Sciatic nerve (tissue), 2 donors: ENCODE measurements at places on chromosomes 3 and 15. TPM values are rescaled to one million over a fixed set of nuclear protein-coding genes. Genes with fewer than 3 reads are reported as not detected.

DNA sequence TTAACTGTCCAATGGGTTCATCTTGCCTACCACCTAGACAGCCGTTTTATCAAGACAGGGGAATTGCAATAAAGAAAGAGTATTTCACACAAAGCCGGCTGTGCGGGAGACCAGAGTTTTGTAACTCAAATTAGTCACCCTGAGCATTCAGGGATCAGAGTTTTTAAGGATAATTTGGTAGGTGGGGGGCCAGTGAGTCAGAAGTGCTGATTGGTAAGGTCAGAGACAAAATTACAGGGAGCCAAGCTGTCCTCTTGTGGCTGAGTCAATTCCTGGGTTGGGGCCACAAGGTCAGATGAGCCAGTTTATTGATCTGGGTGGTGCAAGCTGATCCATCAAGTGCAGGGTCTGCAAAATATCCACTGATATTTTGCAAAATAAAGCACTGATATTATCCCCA is 29.9 kb upstream of the GPD1L start:
- no peak for DNase-seq

GRCh38 chr3:134799393-134799792 is 4.3 kb downstream of the EPHB1 start:
- no peak for DNase-seq

DNA sequence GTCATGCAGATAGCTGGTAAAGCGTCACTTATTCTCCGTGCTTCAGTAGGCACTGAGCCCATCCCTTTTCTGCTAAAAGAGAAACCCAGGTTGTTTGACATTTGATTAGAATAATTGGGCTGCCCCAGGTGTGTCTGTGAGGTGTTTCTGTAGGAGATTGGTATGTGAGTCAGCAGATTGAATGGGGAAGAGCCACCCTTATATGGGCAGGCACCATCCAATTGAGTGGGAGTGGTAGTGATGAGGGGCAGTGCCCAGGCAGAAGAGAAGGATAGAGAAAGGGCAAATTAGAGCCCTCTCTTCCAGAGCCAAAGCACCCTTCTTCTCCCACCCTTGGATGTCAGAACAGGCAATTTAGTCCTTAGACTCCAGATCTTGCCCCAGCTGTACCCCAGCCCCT is 384.3 kb upstream of the GBE1 start:
- DNase-seq: no peak

GRCh38 chr3:133803469-133803868 is 2.1 kb upstream of the SRPRB start:
- DNase-seq: no peak

- no peak for DNase-seq
Observed at GRCh38 chr15:72934921-72935320, 117.3 kb upstream of the NEO1 start.

- no peak for DNase-seq
Observed at GRCh38 chr3:56970461-56970879, 90.0 kb upstream of the SPATA12 start.

The HOMER2 gene
- 13.2 TPM for total RNA-seq

The SPINK8 gene
- total RNA-seq: not detected

The GP5 gene
- total RNA-seq: 0.09 TPM

The SHQ1 gene
- 16.2 TPM for total RNA-seq

The GOLGA8N gene
- total RNA-seq: 35.0 TPM
